ENCODE measurements at places on chromosomes 4 and X.

DNA sequence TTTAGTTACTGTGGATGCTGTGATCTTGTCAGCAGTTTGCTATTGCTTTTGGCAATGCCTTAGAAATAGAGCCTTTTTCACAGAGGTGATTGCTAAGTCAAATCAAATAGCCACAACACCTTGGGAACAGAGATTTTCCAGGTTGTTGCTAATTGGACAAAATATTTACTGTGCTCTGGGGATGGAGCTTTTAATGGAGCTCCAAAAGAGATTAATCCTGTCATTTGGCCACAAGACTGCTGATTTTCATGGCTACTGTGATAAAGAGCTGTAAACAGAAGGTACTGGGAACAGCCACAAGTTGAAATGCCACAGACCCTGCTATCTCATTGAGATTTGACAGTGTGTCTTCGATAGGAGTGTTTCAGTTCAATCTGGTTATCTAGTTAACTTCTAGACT lies 1715.2 kb upstream of the ADGRL3 start:
- DNase-seq: no peak

DNA sequence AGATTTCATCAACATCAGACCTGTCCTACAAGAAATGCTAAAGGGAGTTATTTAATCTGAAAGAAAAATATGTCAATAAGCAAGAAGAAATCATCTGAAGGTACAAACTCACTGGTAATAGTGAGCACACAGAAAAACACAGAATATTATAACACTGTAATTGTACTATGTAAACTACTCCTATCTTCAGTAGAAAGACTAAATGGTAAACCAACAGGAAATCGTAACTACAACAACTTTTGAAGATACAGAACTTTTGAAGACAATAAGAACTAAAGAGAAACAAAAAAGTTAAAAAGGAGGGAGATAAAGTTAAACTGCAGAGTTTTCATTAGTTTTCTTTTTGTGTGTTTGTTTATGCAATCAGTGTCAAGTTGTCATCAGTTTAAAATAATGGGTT lies 12.4 kb downstream of the MED14 start:
- DNase-seq: no peak

DNA sequence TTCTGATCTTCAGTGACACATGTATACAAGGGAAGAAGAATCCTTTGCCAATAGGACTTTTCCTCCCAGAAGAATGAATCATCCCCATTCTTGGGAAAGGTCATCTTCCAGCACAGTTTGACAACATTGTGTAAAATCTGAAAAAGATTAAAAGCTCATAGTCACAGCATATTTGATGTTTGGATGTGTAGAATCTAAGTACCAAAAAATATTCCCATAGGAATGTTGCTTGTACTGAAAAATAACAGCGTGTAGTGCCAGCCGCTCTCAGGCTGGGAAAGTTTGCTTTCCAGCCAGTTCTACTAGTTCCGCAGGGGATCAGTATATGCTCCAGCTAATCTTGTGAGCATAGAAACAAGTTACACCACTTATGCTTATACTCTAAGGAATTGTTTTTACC lies 74.7 kb upstream of the IL13RA1 start:
- no peak for DNase-seq

DNA sequence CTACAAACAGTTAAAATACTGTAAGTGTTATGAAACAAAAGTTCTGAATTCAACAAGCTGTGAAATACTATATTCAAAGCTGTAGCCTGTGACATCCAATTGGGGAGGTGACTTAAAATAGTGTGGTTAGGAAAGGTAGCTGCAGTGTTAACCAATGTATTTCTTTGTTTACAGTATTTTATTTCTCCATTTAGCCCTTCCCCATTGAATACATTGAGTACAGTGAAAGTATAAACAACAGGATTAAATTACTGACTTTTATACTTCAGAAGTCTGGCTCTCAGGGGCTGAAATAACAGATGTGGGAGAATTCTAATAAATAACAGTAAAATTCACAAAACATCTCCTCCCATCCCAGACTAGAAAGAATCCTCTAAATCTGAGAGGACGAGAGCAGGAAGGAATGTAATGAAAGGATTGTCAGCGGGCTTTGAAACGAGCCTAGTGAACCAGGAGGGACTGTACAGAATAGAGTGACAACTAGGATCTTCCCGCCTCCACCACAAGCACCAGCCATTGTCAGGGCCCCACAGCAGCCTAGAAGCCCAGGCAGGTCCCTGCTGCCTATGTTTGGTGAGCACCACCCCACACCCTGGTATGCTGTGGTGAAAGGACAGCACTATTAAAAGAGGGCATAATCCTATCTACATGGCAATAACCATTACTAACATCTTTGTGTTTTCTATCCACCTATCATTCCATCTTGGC lies 73.7 kb downstream of the SPCS3 start:
- no peak for DNase-seq

- DNase-seq: no peak
These were observed 53.5 kb upstream of the PUDP start for GRCh38 chrX:7201496-7201895.

- no peak for DNase-seq
These were observed 152.8 kb downstream of the RASL11B start for GRCh38 chr4:53014881-53015280.

DNA sequence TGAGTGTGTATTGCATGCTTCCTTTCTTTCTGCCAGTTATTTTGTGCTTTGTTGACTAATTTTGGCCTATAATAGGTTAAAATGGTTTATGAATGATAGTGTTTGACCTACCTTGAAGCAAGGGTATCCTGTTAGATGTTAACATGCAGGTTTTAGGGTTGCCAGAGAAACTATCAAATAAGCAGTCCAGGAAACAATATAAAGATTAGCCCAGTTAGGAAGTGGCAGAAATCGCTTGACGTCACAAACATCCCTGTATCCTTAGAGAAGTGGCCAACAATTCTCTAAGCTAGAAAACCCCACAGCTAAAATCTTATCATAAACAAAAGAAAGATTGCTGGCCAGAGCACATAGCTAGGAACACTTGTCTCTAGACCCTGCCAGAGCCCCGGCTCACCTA lies 3.8 kb downstream of the NAP1L5 start:
- DNase-seq: no peak

- no peak for DNase-seq
These were observed 2.4 kb upstream of the BCORL1 start for GRCh38 chrX:129980001-129980401.

- no peak for DNase-seq
These were observed 192.7 kb downstream of the ZNF330 start for GRCh38 chr4:141413366-141413765.

GRCh38 chr4:133823177-133823576 lies 378.4 kb downstream of the PABPC4L start:
- no peak for DNase-seq

DNA sequence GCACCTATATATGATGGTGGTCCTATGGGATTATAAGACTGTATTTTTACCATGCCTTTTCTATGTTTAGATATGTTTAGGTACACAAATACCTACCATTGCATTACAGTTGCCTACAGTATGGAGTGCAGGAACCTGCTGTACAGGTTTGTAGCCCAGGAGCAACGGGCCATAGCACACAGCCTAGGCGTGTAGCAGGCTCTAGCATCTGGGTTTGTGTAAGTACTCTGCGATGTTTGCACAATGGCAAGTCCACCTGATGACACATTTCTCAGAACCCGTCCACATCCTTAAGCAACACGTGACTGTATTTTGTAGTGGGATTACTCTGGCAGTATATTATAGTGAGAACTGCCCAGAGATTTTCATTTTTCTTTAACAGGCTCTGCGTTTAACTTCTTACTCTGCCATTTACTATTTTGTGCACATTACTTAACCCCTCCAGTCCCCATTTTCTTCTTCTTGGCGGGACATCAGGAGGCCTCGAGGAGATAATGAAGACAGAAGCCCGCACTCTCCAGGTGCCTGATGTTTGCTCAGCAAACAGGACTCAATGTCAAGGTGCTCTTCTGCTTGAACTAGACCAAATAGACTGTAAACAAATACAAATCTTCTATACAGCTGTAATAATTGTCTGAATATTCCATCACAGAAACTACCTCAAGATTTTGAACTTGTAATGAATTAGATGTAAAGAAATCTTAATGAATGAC lies 102.0 kb upstream of the PDLIM3 start:
- no peak for DNase-seq

DNA sequence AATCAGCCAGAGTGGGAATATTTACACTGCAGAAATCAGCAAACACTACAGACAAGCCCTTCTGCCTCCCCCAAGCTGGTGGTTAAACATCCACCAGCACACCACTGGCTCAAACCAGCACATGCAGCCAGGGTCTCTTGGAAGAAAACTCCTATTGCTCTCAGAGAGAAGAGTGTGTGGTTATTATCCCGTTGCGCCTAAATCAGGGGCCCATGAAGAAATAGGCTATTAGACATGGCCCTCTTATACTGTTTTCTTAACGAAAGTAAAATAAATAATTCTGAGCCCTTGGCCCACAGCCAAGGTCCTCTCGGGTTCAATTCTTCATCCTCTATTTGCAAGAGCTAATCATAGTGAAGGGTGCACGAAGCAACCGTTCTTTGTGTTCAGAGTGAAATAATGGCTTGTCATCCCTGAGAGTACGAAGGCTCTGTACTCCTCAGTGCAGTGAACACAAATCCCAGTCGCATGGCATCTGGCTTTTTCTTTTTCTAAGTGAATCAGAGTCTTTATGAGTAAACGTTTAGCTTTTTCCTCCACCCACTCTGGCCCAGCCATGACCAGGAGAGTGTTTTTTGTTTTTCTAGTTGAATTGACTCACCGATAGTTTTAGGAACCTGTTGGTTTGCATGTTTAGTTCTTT lies 33.4 kb upstream of the RBM47 start:
- DNase-seq: no peak

- DNase-seq: no peak
These were observed 56.7 kb upstream of the RBPJ start for GRCh38 chr4:26264109-26264508.

- no peak for DNase-seq
These were observed 60.4 kb downstream of the SORCS2 start for GRCh38 chr4:7252510-7253340.

GRCh38 chrX:74104356-74105015 lies 199.5 kb upstream of the ZCCHC13 start:
- no peak for DNase-seq

- no peak for DNase-seq
These were observed 90.7 kb downstream of the LNX1 start for GRCh38 chr4:53500546-53500945.

GRCh38 chr4:25308306-25308705 lies 4.3 kb upstream of the ZCCHC4 start:
- no peak for DNase-seq

GRCh38 chr4:8473920-8474590 lies 33.5 kb downstream of the TRMT44 start:
- no peak for DNase-seq

DNA sequence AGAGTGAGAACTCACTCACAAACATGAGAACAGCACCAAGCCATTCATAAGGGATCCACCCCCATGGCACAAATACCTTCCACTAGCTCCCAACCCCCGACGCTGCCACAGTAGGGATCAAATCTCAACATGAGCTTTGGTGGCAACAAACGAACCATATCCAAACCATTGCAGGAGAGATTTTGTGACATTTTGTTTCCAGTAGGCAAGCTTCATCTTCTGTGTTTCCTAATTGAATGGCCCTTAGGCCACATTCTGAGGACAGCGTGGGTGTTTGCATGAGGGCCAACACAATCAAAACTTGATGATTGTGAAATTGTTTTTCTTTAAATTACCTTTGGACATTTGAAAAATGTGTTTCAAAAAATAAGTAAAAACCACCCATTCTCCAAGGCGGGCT lies 102.6 kb upstream of the LNX1 start:
- no peak for DNase-seq

DNA sequence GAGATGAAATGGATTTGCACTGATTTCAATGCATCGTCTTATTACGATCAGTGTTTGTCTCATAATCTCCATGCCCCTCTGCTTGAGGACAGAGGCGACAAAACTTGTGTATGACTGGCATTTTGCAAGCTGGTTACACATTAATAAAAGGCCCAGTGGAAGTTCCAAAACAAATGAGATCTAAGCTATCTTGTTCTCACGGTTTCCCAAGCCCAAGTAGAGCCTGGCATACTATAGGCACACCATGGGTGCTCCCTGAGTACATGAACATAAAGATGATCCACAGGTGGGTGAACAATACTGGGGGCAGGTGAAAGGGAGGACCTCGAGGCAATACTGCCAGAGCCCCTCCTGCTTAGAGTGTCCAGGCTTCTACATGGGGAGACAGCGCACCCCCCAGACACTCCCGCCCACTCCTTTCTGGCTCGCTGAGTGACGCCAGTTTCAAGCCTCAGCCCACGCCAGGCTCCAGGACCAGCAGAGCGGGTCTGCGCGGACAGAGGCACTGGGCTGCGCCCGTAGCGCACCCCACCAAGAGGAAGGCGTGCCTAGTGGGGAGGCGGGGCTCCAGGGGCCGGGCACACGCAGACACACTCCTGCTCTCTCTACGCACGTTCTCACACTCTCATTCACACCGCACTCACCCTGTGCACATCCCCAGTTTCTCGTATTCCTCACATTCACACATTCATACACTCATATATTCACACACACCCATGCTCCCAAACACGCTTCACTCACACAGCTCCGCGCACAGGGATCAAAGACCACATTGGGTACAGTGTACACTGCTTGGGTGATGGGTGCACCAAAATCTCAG lies 8.9 kb upstream of the GSX2 start:
- DNase-seq: no peak

DNA sequence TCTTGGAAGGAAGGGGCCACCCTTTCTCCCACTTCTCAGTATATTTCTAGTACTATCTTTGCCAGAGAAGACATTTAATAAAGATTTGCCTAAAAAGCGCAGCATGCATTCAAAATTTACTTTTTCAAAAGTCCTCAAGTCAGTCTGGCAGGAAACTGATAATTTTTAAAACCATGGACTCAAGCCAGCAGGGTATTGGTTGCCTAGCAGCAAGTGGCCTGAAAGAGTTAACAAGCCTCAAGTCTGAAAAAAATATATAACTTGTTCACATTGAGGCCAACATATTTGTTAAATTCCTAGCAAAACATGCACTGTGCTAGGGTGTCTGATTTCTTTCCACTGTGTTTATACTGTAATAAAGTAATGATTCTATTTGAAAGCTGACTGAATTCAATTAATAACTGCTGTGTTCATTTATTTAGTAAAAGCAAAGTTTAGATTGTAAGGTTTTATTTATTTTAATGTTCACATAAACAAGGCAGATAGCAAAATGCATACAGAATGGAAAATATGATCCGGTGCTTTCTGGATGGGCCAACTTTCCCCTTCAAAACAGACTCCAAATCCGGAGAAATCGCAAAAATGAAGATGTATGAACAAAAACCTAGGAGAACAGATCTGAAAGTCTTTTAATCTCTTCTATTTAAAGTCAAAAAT lies 218.5 kb upstream of the FGF13 start:
- DNase-seq: no peak

- DNase-seq: no peak
These were observed 76.9 kb downstream of the DHRSX start for GRCh38 chrX:2423899-2424298.

GRCh38 chr4:92299152-92299551 lies 4.6 kb upstream of the GRID2 start:
- DNase-seq: no peak

DNA sequence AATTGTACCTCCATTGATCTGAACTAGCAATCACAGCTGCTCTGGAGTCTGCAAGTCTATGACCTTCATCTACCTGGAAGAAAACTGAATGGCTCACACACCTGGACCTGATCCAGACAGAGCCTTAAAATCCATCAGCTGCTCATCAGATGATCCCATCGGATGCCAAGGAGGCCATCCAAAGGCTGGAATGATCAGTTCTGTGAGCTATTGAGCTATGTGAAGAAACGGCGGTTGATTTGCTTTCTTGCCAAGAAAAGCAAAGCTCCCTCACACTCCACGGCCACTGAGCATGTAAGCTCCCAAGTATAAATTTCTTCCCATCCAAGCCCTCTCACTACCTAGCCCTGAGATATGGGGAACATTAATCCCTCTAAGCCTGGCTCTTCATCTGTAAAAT lies 63.1 kb downstream of the RELL1 start:
- no peak for DNase-seq
